Pancreas (tissue), 10 donors: ENCODE measurements at places on chromosomes 7 and 10. TPM values are rescaled to one million over a fixed set of nuclear protein-coding genes. Genes with fewer than 3 reads are reported as not detected.

GALNT17 gene
- 3.0 TPM for total RNA-seq

NAT16 gene
- total RNA-seq = not detected

SDK1 gene
- total RNA-seq = 18.5 TPM

GSAP gene
- total RNA-seq = 7.8 TPM

CDHR3 gene
- total RNA-seq = 0.86 TPM

CNTNAP2 gene
- 0.31 TPM for total RNA-seq

TMEM176A gene
- total RNA-seq = 19.6 TPM

ZYX gene
- total RNA-seq = 37.8 TPM

GRM3 gene
- total RNA-seq = not detected

CALML5 gene
- total RNA-seq = not detected

NCAPG2 gene
- 3.1 TPM for total RNA-seq

XRCC2 gene
- 0.28 TPM for total RNA-seq

TRPV5 gene
- total RNA-seq = 0.08 TPM

CASD1 gene
- 9.4 TPM for total RNA-seq

LRIT1 gene
- not detected for total RNA-seq

DNA sequence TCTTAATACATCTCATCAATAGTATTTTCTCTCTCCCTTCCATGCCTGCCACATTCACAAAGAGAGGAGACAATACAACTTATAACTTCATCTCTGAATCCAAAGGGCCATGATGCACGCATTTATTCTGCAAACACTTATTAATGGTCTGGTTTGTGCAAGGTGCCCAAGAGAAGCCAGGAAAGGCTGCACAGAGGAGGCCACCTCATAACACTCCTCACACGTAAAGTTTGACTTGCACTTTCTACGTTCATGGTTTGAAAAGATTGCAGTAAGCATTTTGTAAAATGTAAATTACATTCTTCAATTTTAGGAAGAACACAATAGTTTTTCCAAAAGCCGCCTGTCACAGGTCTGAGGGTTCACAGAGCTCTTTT lies 1.2 kb upstream of the PALS2 start:
- DNase-seq = no peak

GRCh38 chr7:14023838-14024237 lies 34.4 kb upstream of the ETV1 start:
- no peak for DNase-seq

- no peak for DNase-seq
These were observed 70.7 kb downstream of the ARHGAP22 start for GRCh38 chr10:48533951-48534720.

- no peak for DNase-seq
These were observed 173.2 kb downstream of the RTKN2 start for GRCh38 chr10:62095181-62096122.

GRCh38 chr10:117471344-117471874 lies 71.1 kb upstream of the EMX2 start:
- DNase-seq = no peak

- no peak for DNase-seq
These were observed 77.8 kb downstream of the TEX36 start for GRCh38 chr10:125605167-125605566.

DNA sequence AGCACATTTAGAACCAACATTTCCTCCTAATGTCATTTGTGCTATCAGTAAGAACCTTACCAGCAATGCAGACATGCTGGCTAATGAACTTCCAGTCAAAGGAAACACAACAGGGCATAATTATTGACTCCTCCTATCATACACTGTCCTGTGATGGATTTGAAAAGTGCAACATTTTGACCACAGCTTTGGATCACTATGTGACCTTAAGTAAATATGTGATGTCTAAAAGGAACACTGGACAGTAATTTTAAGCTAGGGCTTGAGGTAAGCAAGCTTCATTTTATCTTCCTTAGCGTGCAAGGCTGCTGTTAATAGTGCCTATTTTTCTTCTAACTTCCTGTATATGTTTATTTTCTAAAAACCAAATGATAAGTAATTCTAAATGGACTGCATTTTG lies 240.6 kb upstream of the HGF start:
- no peak for DNase-seq

- DNase-seq = no peak
These were observed 2.4 kb upstream of the UBE3C start for GRCh38 chr7:157136372-157136771.

GRCh38 chr7:95577137-95577536 lies 19.2 kb downstream of the PDK4 start:
- no peak for DNase-seq

DNA sequence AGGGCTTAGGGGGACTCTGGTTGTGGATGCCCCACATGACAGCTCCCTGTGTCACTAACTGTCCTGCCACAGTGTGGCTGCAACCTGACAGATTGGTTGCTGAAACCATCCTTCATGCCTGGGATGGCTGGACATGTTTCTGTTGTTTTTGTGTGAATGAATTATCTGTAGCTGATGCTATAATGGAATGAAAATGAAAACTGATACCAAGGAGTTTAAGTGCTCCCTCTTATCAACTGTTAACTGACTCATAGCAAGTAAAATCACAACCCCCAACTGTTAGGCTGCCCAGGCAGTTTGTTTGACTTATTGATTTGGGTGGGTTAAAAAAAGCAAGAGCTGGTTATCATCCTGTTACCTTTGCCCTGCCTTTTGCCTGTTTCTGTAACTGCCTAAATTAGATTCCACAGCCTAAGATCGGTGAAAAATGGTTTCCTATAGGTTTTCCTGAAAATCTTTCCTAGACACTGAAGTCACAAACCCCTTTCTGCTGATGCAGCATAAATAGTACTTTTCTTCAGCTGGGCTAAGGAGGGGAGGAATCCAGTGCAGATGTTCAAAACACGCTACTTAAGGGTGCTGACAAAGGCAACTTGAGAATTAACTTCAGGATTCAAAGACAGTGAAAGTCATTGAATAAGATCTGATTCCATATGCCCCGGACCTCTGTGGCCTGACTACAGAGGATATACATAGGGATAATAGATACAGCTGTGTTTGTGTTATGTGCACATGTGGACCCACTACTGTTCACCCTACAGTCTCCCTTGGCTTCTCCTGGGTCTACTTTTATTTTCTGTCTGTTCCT lies 5.7 kb downstream of the FRAT2 start:
- peak; percentile 51 for DNase-seq

- no peak for DNase-seq
These were observed 9.8 kb upstream of the PARD3 start for GRCh38 chr10:34824870-34825269.

- DNase-seq = no peak
These were observed 62.2 kb downstream of the SAMD9 start for GRCh38 chr7:93055543-93056107.

- no peak for DNase-seq
These were observed 4.4 kb upstream of the TECPR1 start for GRCh38 chr7:98256431-98256830.

DNA sequence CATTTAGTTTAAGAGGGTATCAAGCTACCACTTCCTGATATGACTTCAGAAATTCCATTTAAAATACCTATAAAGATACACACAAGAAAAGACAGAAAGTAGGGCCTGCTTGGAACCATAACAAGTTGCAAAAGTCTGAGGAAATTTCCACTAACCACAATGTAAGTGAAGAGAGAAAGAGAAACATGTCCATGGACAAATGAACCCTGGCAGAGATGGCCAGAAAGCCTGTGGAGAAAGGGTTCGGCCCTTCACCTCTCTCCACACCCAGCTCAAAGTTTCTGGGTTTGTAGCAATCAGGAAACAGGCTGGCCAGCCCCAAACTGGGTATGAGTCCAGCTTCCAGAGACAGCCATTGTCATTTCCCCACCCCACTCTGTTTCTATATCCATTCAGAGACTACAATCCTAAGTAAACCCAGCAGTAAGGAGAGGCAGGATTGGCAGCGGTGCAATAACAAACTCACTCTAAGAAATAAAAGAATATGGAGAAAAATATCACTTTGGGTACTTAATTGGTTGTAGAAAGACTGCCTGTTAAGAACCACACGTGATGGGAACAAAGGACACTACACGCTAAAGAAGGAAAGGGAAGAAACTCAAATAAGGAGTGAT lies 71.1 kb downstream of the STK17A start:
- DNase-seq = no peak

DNA sequence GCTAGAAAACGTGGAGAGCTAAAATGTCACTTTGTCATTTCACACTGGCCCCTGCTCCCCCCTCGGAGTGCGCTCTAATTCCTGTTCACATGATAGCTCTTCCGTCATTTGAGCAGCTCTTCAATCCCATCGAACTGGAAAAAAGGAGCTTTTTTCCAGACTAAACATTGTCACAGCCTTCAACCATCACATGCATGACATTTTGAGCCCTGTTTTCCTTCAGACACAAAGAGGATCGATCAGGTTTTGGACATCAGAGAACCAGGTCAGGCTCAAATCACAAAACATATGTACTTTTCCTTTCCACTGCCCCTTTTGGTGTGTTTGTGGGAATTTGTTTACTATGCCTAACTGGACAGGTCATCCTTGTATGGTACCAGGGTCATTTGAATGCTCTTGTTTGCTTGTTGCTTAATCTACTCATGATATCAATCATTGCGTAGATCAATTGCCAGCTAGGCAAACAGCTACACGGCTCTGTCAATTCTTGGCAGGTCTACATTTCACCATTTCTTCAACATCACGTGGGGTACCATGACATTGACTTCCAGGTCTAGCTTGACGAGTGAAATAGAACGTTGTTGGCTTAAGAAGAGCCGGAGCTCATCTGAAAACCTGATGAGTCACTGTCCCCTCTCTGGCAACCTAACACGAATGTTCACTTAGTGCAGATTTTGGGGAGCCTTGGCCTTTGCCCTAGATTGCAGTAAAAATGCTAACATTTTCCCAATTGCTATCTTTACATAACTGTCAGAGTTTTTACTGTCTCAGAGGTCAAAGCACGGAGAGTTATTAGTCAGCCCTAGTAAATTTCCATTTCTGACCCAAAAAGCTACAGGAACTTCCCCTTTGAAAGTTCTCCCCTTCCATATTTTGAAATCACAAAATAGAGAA lies 87.3 kb downstream of the LYZL2 start:
- no peak for DNase-seq

GRCh38 chr10:7334642-7334964 lies 76.2 kb downstream of the SFMBT2 start:
- no peak for DNase-seq

DNA sequence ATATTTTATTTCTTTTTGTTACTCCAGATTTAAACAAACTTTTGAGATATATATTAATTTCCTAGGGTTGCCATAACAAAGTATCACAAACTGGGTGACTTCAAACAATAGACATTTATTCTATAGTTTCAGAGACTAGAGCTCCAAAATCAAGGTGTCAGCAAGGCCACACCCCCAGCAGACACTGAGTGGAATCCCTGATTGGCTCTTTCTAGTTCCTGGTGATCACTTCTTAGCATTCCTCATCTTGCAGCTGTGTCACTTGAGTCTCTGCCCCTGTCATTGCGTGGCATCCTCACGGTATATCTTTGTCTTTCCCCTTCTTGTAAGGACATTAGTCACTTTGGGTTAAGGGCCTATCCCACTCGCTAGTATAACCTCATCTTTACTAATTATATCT lies 7.6 kb upstream of the SLC26A3 start:
- DNase-seq = no peak

DNA sequence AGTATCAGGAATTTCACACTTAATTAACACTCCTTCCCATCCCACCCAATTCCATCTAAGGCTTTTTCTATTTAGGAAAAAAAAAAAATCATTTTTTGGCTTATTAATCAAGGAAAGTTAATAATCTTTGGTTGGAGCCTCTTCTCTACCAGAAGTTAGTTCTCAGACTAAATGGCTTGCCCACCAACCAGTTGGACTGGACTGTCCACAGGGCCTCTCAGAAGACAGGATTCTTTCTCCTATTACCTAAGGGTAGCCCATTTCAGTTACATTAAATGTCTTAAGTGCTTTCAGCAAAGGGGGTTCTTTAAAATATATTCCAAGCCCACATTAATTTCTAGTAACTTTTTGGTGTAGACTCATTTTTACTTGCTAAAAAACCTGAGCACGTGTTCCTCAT lies 35.2 kb downstream of the GLUD1 start:
- DNase-seq = no peak

DNA sequence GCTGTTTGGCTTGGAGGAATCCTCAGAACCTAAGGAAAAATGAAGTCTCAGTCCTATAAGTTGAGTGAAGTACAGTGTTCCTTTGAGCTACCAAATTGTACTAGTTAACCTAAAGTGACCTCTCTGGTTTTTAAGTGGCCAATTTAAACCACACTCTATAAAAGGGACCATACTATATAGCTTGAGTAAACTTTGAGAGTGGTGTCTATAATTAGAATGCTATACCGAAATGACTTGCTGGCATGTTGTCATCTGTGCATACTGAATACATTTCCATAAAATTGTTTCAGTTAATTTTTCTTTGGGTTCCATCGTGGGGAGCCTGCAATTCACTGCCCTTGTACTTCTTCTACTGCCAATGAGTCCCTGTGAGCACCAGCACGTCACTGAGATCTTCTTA lies 151.1 kb downstream of the DKK1 start:
- DNase-seq = no peak

DNA sequence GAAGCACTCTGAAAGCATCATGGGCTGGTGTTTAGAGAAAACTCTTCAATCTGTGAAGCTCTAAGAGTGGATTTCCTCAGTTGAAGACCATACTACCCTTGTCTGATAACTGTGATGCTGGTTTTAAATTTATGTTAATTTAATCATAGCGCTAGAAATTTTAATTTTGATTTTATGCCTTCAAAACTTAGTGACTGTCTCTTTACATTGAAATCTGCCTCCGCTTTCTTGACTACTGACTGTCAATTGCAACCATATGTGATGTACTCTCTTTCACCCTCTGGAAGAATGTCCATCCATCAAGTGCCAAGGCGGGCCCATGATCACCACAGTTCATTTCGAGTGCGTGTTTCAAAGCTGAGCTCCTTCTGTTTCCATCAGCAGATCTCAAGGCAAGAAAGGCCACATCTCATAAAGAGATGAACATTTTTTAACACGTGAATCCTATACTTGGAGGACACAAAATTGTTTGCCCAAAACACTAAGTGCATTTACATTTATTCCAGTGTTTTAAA lies 147.1 kb downstream of the ITGA8 start:
- DNase-seq = no peak

DNA sequence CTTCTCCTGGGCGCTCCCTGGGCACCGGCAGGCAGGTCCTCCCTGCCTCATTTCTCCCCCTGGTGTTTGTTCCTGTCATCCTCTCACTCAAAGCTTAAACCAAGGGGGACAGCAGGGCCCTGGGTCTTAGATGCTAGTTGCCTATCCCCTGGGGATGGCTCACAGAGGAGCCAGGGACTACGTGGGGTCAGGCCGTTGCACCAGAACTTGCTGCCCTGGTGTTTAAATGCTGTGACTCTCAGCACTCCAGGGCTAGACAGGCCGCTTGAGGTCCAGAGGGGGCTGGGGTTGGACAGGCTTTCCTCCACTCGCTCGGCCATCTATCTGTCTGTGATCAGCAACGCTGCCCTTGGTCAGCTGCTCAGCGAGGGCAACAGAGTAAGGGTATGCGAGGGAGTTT lies 340.3 kb downstream of the CXCL12 start:
- no peak for DNase-seq

DNA sequence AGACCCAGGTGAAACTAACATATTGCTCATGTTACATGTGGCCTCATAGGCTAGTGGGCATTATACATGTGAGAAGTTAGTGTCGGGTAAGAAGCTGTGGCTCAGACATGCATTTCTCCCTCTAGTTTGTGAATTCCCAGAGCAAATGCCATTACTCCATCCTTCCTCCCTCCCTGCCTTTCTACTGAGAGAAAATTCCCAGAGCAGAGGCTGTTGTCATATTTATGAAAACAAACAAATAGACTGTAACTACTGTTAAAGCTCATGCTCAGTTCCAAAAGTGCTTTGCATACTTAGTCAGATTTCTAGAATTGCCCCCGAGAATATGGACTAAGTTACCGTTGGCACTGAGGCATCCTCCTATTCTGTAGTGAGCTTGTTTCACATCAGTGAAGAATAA lies 29.0 kb downstream of the ZNRF2 start:
- no peak for DNase-seq

- no peak for DNase-seq
These were observed 308.0 kb upstream of the KCND2 start for GRCh38 chr7:119964788-119965542.
